ENCODE measurements at places on chromosomes 3 and 15.

- DNase-seq = peak; percentile 42
Observed at GRCh38 chr3:193095366-193095765, 145.7 kb upstream of the PLAAT1 start.

DNA sequence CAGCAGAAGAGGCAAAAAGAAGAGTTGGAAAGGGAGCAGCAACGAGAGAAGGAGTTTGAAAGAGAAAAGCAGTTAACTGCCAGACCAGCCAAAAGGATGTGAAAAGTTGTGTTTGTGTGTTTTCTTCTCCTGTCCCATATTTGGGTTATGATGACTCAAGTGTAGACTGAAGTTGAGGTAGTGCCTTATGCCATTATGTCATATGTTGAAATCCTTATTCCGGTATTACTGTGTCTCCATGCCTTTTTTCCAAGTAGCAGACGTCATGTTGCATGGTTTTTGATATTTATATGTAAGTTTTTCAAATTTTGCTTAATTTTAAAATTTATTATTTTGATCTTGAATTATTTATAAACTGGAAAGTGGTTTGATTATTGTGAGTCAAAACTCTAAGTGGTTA lies 19.2 kb downstream of the BLOC1S6 start:
- no peak for DNase-seq

DNA sequence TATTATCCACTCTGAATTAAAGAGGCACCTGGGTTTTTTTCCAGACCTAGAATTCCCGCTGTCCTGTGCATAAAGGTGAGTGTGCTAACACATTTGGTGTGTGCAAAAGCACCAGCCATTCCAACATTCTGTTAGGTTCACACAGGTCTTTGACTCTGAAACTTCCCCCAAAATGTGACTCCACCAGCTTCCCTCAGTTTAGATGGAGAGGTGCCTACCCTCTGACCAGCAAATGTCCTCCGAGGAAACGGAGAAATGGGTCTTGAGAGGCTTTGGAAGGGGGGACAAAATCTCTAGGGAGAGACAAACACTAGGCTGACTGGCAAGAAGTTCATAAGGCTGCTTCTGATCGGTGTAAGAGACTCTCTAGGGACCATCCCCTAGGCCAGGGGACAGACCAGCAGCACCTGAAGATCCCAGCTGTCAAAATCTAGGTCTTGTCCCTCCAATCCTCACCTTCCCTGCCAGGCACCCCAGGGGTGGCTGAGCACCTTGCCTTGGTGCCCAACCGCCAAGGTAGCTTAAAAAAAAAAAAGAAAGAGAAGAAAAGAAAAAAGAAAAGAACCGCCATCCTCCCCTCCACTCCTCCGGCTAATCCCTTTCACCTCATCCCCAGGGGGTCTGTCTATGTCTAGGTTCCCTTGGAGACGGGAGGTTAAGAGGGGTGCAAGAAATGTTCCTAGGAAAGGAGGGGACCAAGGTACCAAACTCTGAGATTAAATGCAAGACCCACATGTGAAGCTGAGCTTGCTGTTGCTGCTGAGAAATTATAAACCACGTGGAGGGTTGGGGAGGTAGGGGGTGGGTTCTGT lies 2.0 kb upstream of the MECOM start:
- no peak for DNase-seq

DNA sequence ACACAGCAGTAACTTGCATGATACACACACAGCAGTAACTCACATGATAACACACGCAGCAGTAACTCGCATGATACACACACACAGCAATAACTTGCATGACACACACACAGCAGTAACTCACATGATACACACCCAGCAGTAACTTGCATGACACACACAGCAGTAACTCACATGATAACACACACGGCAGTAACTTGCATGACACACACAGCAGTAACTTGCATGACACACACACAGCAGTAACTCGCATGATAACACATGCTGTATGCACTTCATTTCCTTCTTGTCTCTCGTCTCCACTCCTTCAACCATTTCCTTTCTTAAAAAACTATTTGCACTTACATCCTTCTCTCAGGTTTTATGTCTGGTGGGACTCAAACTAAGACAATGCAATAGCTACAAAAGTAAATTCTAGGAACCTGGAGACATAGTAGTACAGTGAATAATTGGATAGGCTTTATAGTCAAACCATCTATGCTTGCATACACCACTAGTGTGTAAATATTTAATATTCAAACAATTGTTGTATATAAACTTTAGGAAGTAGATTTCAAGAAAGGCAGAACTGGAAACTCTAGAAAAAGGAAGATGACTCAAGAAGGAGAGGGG lies 130.8 kb downstream of the UACA start:
- DNase-seq = no peak

GRCh38 chr3:116873142-116873541 lies 163.6 kb downstream of the TUSC7 start:
- no peak for DNase-seq

All from A172 (cell line).